ENCODE measurements at places on chromosomes 4 and X.

GRCh38 chrX:136250191-136251040, 784 bp downstream of the MAP7D3 start:
- no peak for DNase-seq

DNA sequence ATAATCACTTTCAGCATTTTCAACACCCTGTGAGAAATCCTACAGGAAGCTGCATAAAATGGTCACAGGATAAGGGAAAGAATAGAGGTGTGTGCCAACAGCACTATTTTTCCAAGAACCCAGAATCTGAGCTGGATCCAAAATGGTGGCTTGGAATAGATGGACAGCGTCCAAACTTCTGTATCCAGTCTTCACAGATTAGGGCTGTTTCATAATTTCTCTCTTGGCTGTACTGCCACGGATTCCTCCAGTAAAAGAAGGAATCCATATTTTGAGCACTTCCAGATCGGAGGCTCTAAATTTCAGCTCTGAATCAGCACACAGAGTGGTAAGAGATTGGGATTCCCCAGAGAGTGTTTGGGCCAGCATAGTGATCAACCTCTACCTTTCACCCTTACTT, 12.2 kb downstream of the MAOB start:
- no peak for DNase-seq

DNA sequence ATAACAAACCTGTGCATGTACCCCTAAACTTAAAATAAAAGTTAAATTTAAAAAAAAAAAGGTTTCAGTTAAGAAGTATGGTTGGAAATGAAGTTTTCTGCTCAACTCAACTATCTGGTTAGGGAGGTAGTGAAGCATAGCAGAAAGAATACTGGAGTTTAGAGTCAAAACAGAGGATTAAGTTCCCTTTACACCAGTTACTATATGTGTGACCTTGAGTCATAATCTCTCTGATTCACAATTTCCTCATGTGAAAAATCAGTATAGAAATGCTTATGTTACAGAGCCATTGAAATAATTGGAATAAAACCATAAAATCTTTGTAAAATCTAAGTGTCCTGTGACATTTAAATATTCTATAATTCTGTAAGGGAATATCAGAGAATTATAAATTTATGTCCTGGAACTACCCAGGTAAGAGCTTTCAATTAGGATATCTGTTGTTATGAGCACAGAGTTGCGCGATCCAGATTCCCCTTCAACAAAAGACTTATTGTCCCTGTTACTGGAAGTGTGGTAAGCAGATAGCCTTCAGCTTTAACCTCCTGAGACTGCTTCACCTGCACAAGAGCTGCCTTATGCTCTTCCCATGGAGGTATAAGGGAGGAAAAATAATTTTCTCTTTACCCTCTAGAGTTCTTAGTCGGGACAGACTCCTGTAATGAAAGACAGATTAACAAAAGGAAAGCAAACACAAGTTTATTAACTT, 203.8 kb upstream of the NRK start:
- DNase-seq: no peak

- DNase-seq: no peak
These were observed 32.6 kb upstream of the SPON2 start for GRCh38 chr4:1204828-1205585.

All from non-pigmented ciliary epithelial cell (primary cell).